ENCODE measurements at places on chromosomes 11 and 22.

DNA sequence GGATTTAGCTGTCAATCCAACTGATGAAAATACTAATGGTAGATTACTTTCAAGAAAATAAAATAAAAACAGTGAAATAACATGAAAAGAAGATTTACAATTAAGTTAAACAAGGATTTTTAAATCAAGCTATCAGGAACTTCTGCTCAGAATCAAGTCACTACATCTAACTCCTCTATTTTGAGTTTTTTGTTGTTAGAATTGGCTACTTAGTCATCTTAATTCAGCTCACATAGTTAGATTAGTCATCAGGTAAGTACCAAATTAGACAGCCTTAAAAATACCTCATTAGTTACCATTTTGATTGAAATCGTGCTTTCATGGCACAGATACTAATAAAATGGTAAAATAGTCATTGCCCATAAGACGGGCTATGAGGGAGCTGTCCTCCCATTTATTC, 35.8 kb downstream of the BTG4 start:
- no peak for DNase-seq

GRCh38 chr22:22986008-22986407, 84.3 kb upstream of the GNAZ start:
- no peak for DNase-seq

DNA sequence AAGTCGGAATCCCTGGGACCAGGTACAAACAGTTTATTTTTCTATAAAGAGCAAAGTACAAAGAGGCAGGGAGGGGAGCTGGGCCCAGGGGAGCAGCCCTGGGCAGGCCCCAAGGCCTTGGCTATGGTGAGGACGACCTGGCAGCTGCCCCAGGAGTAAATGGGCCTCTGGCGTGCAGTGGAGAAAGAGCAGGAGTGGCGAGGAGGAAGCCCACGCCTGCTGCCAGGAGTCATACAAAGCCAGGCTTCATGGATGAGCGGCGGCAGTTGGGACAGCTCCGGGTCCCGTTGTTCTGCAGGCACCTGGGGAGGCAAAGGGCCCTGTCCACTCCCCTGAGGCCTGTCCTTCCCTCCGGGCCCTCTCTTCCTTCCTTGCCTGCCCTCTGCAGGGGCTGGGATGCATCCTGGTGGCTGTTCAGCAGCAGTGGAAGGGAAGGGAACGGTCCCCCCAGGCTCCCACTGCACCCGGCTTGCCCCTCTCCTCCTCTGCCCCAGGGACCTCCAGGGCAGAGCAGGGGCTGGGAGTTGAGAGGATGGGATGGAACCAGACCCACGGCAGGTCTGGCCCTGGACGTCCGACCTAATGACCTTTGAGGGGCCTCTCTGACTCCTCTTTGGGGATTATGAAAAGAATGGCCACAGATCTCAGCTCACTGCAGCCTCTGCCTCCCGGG, 11.1 kb downstream of the RAPSN start:
- DNase-seq: no peak

- no peak for DNase-seq
Observed at GRCh38 chr22:39723899-39724351, 153.4 kb downstream of the CACNA1I start.

DNA sequence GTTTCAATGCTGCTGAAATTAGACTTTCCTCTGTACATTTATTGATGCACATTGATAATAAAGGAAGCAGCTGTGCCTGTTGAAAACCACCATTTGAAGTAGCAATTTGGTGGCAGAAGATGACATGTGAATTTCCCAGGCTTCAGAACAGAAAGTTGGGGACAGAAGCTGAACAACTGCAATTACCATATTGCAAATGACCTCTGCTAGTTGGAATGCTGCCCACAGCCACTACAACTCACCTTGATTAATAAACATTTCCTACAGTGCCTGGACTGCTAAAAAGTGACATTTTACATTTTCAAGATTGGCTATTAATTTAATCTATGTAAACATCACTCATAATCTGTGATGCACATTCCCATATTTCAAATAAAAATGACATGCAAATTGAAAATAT, 208.6 kb downstream of the LUZP2 start:
- no peak for DNase-seq

DNA sequence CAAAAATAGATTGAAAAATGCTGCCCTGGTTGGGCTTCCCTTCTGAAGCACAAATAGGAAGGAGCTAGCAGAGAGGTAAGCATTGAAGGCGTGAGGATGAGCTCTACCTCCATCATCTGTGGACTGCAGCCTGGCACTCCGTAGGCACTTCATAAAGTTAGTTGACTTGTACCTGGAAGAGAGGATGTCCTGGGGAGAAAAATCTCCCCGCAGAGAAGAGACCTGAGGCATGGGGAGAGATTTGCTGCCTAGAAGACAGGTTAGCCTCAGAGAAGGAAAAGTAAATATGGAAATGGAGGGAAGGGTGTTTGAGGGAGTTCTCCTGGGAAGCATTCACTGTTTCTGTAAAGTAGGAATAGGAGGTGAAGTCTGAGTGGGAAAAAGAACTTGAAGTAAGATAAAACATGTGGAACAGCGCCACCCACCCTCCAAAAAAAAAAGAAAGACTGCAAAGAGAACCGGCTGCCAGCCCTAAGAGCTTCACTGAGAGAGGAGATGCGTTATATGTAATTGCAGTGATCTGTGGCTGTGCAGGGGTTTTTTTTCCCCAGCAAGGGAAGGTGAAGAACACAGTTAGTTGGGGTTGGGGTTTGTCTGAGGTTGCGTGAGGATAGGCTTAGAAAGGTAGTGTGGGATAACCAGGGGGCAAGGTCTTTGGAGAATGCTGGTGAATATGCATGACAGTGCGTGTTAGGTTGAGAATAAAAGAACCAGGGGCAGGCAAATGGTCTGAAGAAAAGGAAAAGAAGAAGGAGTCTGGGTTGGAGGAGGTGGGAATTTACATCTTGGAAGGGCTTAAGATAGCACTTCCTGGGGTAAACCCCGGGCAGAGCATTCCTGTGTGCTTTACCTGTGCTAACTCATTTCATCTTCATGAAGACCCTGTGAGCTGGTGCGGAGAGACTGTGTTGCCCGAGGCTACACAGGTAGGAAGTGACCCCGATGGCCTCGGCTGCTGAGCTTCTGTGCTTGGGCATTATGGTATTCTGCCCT, 16.0 kb downstream of the TNRC6B start:
- no peak for DNase-seq

DNA sequence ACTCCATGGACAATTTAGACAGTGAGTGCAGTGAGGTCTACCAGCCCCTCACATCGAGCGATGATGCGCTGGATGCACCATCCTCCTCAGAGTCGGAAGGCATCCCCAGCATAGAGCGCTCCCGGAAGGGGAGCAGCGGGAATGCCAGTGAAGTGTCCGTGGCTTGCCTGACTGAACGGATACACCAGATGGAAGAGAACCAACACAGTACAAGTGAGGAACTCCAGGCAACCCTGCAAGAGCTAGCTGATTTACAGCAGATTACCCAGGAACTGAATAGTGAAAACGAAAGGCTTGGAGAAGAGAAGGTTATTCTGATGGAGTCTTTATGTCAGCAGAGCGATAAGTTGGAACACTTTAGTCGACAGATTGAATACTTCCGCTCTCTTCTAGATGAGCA, 51.4 kb downstream of the SPECC1L start:
- DNase-seq: no peak

DNA sequence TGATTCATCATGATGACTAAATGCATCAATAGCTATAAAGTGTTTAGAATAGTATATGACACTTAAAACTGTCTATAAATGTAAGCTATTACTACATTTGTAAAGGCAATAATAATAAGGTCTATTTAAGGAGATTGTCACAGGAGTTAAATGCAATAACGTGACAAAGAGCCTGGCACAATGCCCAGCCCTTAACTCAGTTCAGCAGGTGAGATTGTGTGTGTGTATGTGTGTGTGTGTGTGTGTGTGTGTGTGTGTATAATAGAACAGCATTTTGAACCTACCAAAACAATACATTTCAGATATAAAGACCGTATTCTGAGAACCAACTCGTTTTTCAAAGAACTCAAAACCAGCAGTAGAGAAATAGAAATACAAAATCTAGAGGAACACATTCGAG, 177.5 kb downstream of the MYO18B start:
- DNase-seq: no peak

DNA sequence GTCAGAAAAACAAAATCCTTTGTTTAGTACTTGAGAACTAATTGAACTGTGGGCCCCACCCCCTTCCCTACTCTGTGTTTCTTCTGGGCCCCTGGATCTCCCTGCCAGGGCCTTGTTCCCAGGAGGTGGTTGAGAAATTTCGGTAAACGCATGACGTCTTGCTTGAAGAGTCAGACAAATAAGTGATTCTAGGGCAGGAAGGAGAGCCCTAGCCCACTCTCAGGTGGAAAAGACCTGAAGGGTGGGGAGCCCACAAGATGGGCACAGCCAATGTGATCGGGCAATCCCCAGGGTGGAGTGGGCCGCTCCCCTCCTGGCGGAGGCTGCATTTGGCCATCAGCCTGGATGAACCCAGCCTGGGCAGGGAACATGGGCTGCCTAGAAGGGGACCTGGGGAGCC, 16.8 kb upstream of the P2RY2 start:
- no peak for DNase-seq

- DNase-seq: no peak
Observed at GRCh38 chr22:41273128-41273527, 12.9 kb downstream of the RANGAP1 start.

GRCh38 chr22:48919187-48919590, 908.5 kb downstream of the BRD1 start:
- no peak for DNase-seq

GRCh38 chr11:27913650-27914049, 194.3 kb downstream of the KIF18A start:
- DNase-seq: no peak

DNA sequence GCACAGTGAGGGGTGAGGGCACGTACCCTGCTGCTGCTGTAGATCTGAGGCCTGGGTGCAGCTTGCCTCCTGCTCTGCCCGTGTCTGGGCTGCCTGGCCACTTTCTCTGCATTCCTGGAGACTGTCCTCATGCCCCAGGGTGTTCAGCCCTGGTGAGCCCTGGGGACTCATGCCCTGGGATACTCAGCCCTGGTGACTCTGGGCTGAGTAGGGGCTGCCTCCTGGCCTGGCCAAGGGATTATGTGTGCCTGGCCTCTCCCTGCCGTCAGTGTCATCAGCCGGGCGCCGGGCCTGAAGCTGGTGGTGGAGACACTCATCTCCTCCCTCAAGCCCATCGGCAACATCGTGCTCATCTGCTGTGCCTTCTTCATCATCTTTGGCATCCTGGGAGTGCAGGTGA, 94.7 kb downstream of the CACNA1I start:
- DNase-seq: no peak

DNA sequence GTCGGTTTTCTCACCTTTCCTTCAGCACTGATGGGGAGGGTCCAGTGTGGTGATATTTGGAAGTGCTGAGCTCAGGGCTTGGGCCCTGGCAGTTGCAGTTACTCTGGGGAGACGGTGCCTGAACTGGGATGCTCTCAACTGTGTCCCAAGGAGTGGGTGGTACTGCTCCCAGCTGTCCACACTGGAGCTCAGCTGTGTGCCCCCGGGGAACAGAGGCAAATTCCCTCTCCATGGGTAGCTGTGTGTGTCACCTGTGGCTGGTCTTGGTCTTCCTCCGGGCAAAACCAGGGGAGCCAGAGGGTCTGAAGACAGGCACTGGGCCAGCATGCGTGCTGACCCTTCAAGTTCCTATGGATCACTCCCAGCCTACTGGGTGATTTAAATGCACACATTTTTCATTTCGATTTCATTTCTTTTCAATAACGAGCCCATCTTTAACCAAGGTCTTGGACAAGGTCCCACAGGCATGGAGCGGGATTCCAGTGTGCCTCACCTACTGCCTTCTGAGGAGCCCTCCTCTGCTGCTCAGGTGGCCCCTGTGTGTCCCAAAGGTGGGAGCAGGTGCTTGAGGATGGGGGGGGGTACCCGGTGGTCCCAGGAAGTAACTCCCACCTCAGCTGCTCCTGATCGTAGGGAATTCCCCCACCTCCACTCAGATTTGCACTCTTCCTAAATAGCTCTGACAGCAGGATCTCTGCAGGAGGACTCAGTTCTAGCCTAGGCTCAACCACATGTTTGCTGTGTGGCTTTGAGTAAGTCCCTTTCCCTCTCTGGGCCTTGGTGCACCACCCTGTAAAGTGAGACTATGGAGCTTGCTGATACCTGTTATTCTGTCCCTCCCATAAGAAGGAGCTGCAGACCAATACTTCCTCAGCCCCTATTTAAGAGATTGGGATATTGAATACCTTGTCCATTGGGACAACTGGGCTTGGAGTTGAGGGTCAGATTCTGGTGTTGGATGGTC, 16.8 kb downstream of the PRDM11 start:
- DNase-seq: no peak

DNA sequence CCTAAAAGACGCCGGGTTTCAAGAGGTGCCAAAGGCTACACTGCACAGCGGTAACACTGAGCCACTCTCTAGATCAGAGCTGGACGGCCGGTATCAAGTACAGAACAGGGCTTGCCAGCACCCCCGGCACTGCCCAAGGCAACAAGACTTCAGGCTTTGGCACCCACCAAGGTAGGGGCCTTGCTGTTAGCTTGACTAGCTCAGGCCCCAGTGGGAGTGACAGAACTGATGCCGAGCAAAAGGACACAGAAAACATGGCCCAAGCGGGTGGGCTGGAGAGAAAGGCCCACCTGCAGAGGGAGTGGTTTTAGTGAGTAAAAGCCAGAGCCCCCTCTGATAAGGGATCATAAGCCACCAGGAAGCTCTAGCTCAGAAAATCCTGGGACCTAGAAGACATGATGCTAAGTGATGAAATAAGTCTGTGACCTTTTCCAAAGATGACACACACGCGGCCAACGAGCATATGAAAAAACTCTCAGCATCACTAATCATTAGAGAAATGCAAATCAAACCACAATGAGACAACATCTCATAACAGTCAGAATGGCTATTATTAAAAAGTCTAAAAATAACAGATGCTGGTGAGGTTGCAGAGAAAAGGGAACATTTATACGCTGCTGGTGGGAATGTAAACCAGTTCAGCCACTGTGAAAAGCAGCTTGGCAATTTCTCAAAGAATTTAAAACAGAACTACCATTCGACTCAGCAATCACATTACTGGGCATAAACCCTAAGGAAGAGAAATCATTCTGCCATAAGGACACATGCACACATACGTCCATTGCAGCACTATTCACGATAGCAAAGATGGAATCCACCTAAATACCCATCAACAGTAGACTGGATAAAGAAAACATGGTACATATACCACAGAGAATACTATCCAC, 12.9 kb downstream of the EHD1 start:
- DNase-seq: no peak

Data from CD4-positive, alpha-beta memory T cell (primary cell).